ENCODE measurements at places on chromosomes 2 and 18.

DNA sequence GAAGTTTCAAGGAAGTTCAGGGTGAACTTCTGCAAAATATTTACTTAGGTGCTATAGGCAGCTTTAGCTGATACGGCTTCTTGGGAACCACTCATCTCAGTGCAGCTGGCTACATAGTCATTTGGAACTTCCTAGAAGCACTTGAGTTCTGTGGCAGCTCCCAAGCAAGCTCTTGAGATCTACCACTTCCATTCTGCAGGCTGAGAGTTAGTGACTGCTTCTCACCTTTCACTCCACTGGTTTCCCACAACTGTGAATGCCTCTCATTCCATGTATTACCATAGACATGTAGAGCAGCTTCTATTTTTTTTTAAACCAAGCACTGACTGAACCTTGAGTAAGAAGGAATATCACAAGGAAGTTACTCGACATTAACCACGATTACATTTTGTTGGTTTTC, 994.1 kb upstream of the ACVR2A start:
- no peak for DNase-seq

- DNase-seq = no peak
Observed at GRCh38 chr2:26268213-26268612, 23.5 kb downstream of the HADHB start.

DNA sequence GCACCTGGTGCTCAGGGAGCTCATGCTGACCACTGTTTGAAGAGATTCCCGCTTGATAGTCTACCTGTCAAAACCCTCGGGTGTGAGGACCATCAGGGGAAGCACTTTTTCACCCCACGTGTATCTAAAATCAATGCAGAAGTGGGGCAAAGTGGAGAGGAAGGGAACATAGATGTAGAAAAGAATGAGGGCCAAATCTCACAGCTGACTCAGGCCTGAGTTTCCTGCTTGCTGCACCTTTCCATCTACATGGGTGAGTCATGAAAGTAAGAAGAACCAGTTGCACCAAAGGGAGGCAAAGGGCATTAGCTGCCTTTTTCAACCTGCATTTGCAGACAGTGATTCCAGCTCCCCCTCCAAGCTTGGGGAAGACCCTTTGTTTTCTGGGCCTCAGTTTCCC, 100.2 kb upstream of the MYCN start:
- DNase-seq = no peak

DNA sequence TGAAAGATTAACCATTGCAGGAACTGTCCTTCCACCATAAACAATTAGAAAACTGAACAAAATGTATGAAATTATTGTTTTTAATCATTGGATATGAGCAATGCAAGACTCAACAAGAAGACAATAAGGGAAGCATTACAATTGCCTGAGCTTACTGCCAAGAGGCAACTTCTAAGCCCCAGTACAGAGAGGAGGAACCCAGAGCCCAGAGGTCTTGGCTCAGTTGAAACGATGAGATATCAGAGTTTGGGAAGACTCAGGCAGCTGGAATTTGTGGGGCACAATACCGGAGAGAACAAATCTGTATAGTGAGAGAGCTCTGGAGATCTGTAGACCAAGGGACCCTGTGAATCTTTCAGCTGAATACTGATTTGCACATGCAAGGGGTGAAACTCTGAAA, 80.6 kb upstream of the ZFP36L2 start:
- DNase-seq = no peak

DNA sequence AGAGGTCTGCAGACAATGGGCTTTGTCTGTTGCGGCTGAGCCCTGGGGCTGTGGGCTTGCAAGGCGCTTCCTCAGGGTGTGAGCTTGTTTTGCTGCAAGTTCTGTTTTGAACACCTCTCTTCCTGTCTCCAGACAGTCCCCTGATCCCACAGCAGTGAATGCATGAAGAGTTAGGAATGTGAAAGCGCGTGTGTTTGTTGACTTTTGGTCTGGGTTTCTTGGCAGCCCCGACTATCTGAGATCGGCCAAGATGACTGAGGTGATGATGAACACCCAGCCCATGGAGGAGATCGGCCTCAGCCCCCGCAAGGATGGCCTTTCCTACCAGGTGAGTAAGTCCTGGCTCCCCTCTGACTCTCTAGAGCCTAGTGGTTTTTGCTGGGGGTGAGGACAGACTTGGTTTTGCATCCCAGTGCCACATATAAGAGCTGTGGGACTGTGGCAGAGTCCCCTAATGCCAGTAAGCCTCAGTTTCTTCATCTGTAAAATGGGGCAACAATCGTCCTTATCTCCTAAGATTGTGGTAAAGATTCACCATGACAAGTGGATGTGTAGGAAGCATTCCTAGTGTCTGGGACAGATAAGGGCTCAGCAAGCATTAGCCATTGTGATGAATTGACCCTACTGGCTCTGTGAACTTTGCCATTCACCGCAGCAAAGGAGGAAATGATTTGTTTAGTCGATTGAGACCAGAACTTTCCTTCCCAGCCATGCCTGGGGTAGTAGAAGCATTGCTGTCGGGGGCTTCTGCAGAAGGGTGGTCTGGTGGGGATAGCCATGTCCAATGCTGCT, 3.0 kb downstream of the LBH start:
- peak; percentile 83 for DNase-seq

DNA sequence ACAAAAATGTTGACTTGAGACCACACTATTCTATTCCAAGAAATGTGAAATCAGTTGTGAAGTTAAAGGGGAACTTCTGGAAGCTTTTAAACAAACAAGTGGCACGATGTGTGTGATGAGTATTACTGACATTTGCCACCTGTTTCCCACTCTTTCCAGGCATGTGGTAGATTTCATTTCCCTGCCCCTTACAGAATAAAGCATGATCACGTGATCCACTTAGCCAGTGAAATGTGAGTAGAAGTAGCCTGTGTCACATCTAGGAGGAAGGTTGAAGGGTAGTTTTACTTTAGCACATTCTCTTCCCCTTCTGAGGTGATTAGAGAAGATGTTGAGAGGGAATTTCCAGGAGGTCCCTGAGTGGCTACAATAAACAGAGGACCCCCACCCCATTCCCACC, 3.8 kb downstream of the COL4A4 start:
- no peak for DNase-seq

DNA sequence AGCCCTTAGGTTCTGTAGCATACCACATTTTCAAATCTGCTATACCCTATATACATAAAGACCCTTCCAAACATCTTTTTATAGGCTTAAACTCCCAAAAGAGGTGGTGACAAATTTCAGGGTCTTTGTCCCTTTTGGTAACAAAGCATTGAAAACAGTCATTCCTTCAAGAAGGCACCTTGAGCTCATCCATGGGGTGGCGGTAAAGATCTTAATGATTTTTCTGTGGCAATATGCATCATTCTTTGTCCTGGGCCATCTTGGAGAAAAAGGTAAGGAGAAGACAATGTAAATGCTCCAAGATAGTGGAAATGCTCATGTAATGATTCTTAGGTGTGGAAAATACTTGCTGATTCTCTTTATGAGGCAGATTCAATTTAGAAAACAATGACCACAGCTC, 890.5 kb downstream of the CNTNAP5 start:
- DNase-seq = no peak

DNA sequence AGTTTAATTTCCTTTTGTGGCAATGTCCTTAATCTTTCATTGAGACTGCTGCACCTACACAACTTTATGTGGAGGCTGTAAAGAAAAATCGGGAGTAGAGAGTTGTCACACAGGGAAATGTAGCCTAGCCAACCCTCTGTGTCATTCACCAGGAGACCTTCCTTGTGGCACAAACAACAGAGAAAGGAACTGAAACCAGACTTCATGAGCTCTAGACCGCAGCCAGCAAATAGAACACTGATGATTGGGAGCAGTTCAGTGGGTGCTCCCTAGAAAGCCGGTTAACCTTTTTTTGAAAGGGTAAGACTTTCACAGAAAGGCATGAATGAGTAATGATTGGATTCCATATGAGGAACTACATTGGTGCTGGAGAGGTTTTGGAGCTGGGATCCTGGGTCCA, 1752.4 kb upstream of the CELF4 start:
- no peak for DNase-seq

DNA sequence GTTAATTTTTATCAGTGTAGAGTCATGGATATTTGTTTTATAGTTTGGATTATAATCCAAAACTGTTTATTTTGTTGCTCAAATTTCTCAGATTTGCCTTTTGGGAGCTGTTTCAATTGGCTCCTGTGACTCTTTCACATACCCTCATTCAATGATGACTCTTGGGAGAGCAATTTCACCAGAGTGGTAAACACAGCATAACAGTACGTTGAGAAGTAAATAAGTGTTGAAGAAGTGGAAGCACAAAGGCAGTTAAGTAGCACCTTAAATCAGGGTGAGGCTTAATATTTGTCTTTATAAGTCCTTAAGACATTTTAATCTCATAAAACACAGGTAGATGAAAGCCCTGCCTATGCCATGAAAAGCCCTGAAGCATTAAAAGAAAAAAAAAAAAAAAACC, 17.1 kb upstream of the SLC39A10 start:
- DNase-seq = no peak

- no peak for DNase-seq
Observed at GRCh38 chr18:50057009-50057408, 137.9 kb downstream of the MYO5B start.

- DNase-seq = peak; percentile 58
Observed at GRCh38 chr2:111071600-111072171, 49.0 kb upstream of the BCL2L11 start.

- no peak for DNase-seq
Observed at GRCh38 chr18:54647176-54647575, 56.1 kb downstream of the DYNAP start.

GRCh38 chr18:38402509-38402908, 836.9 kb upstream of the CELF4 start:
- DNase-seq = no peak

- DNase-seq = no peak
Observed at GRCh38 chr2:192275632-192276031, 80.9 kb upstream of the TMEFF2 start.

GRCh38 chr18:56986829-56987228, 160.1 kb upstream of the BOD1L2 start:
- no peak for DNase-seq

- no peak for DNase-seq
Observed at GRCh38 chr2:9192712-9193111, 13.9 kb upstream of the ASAP2 start.

- DNase-seq = no peak
Observed at GRCh38 chr2:197888321-197888720, 83.9 kb downstream of the PLCL1 start.

DNA sequence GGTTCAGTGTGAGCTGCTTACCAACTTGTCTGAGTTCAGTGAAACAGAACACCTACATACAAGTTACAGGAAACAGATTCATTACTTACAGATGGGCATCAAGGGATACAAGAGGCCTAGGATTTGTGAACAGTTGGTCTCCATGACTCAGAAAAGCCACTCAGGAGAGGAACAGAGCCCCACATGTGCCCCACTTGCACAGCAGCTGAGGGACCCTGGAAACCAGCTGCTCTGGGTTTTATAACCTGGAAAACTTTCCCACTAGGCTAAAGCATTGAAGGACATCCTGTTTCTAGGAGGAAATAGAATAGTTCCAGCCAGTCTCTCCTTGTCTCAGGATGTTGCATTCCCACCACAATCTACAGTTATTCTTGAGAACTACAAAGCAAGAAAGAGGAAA, 530.0 kb downstream of the ZNF804A start:
- no peak for DNase-seq

- no peak for DNase-seq
Observed at GRCh38 chr18:45137087-45137419, 456.4 kb downstream of the SETBP1 start.

- DNase-seq = no peak
Observed at GRCh38 chr2:74646834-74647482, 1.2 kb downstream of the M1AP start.

DNA sequence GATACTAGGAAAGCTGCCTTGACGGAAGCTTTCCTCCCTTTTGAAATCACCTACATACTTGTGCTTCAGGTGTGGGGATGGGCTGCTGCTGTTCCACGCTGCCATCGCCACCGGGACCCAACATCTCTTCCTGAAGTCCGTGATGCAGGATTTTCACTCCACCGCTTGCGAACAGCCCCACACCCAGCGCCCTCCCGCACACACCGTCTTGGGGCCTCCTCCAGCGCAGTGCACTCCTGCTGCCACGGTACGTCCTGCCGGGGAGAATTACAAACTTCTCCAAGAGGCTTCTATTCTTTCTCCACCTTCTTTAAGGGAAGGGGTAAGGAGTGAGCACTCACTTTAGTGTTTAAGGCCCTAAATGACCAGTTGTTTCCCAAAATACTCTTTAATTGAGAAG, 58.2 kb downstream of the HRH4 start:
- no peak for DNase-seq

GRCh38 chr2:117698287-117698686, 116.2 kb upstream of the DDX18 start:
- DNase-seq = no peak

- DNase-seq = no peak
Observed at GRCh38 chr2:168375195-168375798, 80.8 kb upstream of the CERS6 start.

- no peak for DNase-seq
Observed at GRCh38 chr18:5103286-5103685, 93.8 kb downstream of the AKAIN1 start.
